ENCODE measurements at places on chromosomes 6 and 20.

GRCh38 chr6:91081452-91082067 is 494.7 kb upstream of the MAP3K7 start:
- DNase-seq, result no peak

DNA sequence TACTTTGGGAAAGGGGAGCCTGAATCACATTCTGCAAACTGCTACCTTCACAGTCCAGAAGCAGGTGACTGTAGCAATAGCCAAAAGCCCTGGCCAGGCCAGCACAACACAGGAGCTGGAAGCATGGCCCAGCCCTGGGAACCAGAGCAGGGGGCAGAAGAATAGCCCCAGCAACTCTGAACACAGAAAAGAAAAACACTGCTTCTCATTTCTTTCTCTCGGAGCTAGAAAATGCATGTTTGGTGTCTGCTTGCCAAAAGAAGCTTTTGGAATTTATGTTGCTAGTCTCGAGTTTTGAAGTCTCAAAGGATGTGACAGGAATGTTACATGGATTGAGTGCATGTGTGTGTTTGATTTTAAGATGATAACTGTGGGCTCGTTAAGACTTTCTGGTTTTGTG is 79.8 kb upstream of the SCAF8 start:
- DNase-seq, result no peak

- no peak for DNase-seq
Observed at GRCh38 chr6:164871783-164872182, 437.6 kb downstream of the C6orf118 start.

GRCh38 chr6:73079611-73079955 is 145.7 kb downstream of the KHDC1L start:
- no peak for DNase-seq

DNA sequence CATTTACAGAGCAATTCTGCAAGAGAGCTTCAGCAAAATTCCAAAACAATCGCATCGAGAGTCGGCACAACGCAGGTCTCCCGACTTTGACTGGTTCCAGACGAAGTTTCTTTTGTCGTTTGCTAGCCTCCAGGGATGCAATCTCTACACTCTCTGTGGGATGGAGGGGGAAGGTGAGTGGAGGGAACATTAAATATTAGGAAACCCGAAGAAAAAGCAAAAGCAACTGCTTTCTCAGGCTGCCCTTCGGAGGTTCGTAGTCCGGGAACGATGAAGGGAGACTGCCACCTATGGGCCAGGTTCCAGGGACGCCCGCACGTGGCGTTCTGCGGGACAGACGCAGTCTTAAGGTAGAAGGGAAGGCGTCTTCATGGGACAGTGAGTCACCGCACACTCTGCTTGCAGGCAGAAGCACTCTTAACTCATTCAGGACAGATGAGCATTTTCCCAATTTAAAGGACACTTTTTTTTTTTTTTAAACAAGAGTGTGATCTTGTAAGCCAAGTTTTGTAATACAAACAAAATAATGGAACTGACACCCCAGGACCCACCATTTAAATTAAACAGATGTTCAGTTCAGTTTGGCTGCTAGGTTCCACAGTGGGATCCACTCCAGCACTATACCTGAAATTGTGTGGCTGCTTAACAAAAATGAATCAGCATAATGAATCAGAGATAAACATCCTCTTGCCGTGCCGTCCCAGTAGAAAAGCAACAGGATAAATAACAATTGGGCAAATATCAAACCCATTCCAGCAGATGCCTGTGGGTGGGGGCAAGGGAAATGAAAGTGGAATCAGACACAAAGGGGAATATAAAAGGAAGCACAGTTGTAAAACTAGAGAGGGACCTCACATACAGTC is 65.8 kb upstream of the ARMC2 start:
- peak; percentile 91 for DNase-seq

Measured in head of caudate nucleus (tissue), 42 donors.